ENCODE measurements at places on chromosomes 3 and 15. TPM values are rescaled to one million over a fixed set of nuclear protein-coding genes. Genes with fewer than 3 reads are reported as not detected.

DNA sequence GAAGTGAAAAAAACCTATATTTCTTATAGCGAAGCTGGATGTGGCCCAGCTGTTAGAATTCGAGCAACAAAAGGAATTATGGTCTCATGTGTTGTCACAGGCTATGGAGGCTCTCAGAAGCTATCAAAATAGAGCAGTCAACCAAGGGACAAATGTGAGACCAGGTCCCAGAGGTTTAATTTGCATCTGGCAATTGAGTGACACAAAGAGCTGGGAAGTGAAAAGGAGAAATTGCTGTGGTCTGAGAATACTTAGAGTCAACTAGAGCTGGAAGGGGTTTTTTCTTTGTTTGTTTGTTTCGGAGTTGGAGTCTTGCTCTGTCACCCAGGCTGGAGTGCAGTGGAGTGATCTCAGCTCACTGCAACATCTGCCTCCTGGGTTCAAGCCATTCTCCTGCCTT is 61.3 kb upstream of the SMAD3 start:
- DNase-seq, result peak; percentile 37

- DNase-seq, result no peak
These were observed 20.0 kb downstream of the CMTM6 start for GRCh38 chr3:32482693-32483092.

GRCh38 chr3:121662742-121663141 is 2.0 kb upstream of the HCLS1 start:
- no peak for DNase-seq

C3orf70 gene
- total RNA-seq, result 2.8 TPM

DNA sequence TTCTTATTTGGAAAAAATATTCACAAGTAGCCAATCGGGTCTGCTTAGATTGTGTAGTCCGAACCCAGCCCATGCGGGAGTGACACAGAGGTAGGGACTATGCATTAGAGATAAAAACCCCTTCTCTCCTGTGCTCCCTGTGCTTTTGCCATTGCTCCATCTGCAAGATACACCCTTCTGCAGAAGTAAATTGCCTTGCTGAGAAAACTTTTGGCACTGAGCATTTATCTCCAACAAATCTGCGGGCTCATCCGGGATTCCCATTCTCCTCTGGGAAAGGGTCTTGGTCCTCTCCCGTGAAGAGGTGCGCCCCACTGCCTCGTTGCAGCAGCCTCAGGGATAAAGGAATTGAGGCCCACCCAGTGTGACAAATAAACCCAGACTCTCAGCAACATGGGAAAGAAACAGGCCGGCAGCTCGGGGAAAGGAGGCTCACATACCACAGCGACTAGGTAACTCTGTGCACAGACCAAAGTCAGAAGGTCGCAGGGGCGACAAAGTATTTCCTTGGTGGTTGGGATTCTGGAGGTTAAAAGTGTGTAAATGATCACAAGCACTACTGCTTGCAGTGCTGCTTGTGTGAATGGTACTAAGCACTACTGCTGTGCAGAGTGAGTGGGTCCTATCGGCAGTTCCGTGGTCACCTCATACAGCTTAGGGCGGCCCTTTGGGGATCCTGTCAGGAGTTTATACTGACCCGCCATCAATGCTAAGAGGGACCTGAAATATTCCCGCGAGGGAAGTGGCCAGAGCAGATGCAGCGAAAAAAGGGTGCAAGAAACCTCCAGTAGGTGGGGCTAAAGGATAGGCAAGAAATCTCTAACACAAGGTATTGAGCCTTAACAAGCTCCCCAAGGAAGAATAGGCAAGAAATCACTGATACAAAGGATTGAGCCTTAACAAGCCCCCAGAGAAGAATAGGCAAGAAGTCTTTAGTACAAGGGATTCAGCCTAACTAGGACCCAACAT is 54.3 kb downstream of the GSK3B start:
- no peak for DNase-seq

DNA sequence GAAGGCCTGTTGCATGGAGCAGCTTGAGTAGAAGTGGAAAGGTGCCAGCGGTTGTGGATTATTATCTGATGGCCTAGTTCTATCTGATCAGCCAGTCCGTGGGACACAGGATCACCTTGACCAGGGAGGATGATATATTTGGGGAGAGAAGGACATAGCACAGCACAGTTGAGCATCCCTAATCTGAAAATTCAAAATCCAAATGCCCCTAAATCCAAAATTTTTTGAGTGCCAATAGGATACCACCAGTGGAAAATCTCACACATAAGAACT is 6.0 kb downstream of the CSPG4 start:
- DNase-seq, result no peak

GRCh38 chr3:25555695-25556437 is 108.8 kb downstream of the TOP2B start:
- DNase-seq, result no peak

DNA sequence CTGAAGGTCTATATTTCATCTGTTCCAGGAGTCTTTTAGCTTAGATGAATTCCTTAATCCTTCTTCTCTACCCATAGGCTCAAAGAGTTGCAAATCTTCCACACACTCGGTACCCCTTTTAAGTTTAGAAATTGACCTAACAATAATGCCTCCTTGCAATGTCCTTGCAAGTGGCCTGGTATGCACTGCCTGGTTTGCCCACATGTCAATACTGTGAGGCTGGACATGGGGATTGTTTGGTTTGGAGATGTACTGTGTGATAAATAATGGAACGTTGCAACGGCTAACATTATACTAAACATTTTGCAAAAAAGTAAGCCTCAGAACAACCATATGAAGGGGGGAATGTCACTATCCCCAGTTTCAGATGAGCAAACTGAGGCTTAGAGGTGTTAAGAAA is 22.4 kb upstream of the TPM1 start:
- no peak for DNase-seq

DNA sequence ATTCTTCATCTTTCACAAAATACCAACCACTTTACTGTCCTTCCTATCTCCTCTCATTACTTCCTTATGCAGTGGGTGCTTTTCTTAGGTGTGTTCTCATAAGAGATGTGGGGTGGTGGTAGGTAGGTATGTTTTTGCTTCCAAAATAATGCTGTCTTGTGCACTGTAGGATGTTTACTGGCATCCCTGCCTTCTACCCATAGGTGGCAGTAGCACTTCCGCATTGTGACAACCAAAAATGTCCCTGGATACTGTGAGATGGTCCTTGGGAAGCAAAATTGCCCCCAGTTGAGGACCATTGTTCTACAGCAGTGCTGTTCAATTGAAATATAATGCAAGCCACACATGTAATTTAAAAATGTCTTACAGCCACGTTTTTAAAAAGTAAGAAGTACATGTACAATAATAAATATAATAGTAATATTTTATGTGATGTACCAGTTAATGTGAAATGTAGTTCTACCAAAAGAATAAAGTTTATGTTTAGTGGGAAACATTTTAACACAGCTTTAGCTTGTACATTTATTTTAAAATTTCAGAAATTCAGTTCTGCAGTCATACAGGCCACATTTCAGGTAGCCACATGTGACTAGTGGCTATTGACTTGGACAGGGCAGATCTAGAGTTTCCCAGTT is 75.2 kb downstream of the NEO1 start:
- no peak for DNase-seq
